ENCODE measurements at places on chromosomes 3 and 15.

- DNase-seq: no peak
These were observed 26.4 kb downstream of the USP3 start for GRCh38 chr15:63530752-63531299.

- DNase-seq: no peak
These were observed 34.4 kb downstream of the RYK start for GRCh38 chr3:134216191-134216764.

- peak; percentile 76 for DNase-seq
These were observed 134.9 kb downstream of the FEZF2 start for GRCh38 chr3:62238431-62238830.

DNA sequence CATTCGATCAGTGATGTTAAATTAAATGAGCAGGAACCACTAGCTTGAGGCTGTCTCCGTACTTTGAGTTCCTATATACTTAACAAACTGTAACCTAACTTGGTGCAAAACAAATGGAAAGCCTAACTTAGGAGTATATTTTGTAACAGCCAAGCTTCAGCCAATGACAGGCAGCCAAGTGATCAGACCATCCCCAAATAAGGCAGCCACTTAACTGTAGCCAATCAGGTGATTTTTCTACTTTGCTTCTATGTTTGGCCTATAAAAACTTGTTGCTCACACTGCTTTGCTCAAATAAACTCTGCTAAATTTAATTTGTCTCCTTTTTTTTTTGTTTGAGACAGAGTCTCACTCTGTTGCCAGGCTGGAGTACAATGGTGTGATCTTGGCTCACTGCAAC lies 19.3 kb upstream of the ZNF770 start:
- DNase-seq: no peak

- DNase-seq: no peak
These were observed 246.6 kb upstream of the PROK2 start for GRCh38 chr3:72031581-72031980.

GRCh38 chr3:113304102-113304501 lies 92.7 kb downstream of the BOC start:
- no peak for DNase-seq

- no peak for DNase-seq
These were observed 121.1 kb downstream of the GSK3B start for GRCh38 chr3:119973018-119973646.

DNA sequence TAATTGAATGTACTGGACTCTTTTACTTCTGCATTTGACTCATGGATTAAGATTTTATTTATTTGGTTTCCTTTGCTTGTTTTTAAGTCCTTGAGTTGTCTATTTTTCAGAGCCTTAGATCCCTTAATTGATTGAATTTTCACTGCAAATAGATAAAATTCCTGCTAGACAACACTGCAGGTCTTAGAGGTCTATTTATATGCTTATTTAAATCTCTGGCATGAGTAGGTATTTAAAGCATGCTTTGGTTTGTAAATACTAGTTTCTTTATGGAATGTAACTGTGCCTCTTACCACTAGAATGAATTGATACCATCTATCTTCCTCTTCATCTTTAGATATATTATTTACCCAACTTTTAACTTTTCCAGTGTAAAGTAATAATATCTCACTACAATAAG lies 20.0 kb downstream of the PLSCR5 start:
- DNase-seq: no peak

GRCh38 chr15:69909719-69910444 lies 187.8 kb downstream of the TLE3 start:
- no peak for DNase-seq

DNA sequence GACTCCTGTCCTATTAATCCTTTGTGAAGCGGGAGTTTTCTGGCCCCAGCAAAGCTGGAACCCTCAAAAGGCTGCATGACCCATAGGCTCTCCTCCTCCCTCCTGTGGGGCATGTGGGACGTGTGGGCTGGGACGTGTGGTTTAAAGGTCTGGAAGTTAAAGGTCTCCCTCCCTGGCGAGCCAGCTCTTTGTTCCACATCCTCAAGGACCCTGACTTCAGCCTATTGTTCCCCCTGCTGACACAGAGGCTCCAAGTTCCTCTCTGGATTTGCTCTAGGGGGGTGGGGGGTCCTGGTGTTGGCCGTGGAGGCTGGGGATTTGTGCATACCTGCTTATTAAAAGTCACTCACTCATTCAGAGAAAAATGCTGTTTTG lies 44.2 kb downstream of the SMAD6 start:
- no peak for DNase-seq

DNA sequence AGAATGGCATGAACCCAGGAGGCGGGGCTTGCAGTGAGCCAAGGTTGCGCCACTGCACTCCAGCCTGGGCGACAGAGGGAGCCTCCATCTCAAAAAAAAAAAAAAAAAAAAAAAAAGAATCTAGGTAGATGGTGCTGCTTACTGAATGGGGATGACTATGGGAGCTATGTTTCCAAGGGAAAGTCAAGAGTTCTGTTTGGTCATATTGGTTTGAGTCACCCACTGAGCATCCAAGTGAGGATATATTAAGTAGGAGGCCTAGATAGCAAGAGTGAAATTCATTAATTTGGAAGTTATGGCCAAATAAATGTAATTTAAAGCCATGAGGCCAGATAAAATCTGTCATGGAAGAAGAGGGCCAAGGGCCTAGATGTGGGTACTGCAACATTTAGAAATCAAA lies 9.0 kb upstream of the UACA start:
- DNase-seq: no peak

DNA sequence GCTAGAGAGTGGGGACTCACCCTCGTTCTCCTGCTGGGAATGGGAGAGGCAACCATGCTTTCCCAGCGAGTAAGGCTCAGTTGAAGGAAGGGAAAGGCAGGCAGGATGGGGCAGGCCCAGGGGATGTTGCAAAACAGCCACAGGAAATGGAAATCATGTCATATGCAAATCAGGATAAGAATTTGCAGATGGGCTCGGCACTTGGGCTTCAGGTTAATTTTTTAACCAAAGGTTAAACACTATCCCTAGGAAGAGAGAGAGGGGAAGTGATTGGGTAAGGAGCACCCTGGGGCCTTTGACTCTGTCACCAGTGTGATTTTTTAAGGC lies 14.6 kb upstream of the PLA2G4E start:
- DNase-seq: no peak

DNA sequence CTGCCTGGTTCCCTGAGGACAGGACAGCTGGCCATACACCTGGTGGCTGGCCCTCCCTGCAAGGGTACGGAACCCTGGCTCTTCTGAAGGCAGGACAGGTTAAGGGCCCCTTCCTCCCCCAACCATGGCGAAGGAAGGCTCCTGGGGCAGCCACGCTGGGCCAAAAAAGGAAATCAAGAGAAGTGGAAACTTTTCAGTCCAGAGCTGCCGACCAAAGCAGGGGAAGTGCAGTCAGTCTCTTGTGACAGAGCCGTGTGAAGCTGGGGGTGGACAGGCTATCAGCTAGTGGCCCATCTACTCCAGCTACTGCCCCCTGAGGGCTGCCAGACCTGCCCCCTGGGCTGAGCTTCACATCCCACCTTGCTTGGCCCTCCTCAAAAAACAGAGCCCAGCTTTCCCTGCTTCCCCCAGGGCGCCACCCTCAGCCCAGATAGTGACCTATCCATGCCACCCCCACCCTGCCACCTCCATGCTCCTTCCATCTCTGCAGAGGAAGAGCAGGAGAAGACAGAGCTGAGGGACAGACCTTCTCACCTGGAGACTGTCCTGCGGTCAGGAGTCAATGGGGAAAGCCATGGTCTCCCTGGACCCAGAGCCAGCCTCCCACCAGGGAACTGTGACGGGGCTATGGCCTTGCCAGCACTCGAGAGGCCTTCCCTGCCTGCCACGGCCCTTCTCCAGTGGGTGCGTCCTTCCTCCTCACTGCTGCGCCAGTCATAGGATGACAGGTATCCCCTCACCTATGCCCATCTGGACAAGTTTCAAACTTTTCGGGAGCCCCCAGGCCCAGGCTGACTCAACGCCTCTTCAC lies 4.6 kb downstream of the SEMA7A start:
- no peak for DNase-seq

DNA sequence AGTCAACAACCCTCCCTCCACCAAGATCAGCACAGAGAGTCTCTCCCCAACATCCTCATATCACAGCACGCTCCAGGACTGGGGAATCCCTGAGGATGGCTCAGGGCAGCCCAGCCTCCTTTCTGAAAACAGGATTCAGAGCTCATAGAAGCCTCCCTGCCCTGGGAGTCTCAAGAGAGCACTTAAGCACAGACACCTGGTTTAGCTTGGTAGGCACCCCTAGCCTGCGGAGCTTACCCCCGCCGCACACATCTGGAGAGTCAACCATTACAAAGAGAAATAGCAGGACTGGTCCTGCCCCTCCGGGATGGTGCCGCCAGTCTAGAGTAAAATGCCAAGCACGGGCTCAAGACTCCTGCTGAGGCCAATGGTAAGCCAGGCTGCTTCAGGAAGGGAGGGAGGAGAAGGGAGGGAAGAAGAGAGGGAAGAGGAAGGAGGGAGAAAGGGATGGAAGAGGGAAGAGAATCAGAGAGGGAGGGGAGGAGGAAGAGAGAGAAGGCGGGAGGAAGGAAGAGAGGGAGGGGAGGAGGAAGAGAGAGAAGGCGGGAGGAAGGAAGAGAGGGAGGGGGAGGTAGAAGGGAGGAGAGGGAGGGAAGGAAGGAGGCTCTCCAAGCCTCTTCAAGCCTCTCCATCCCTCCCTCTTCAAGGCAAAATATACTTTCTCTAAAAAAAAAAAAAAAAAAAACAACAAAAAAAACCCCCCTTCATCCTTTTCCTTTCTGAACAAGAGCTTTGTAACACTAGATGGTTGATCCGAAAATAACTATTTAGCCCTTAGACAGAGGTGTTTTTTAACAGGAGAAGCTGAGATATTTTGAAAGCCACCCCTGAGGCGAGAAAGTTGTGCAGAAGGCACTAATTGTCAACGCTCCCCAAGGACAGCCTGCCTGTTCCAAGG lies 278.6 kb upstream of the TLE3 start:
- DNase-seq: no peak

DNA sequence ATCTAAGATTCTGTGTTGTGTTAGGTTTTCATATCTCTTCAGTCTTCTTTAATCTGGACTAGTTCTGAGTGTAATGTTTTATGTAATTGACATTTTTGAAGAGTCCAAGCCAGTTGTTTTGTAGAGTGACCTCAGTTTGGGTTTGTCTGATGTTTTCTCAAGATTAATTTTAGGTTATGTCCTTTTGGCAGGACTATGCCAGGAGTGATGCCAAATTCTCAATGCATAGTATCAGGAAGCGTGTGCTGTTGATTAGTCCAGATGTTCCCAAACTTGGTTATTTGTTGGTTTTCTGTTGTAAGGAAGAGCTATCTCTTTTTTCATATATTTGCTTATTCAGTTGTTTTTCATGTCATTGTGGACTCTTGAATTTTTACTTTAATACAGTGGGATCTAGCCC lies 32.6 kb downstream of the NMD3 start:
- DNase-seq: no peak

GRCh38 chr15:81271761-81272644 lies 51.9 kb downstream of the STARD5 start:
- no peak for DNase-seq

DNA sequence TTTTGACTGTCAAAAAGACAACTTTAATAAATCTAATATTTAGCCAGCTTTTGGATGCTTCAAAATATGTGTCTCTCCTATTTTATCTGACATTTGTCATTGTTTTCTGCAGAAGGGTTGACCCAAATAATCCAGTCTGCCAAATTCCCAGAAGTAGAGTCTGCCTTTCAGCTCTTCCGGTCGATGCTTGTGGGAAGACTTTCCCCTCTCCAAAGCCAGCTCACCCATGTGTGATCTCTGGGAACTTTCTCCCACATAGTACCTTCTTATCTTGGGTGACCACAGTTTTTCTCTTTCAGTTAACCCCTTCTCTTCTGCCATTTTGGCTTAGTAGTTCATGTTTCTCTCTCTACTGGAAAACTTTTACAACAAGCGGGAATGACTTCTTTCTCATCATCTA lies 94.1 kb downstream of the ASB7 start:
- no peak for DNase-seq

- DNase-seq: no peak
These were observed 420.5 kb downstream of the EPHB1 start for GRCh38 chr3:135215516-135215915.

DNA sequence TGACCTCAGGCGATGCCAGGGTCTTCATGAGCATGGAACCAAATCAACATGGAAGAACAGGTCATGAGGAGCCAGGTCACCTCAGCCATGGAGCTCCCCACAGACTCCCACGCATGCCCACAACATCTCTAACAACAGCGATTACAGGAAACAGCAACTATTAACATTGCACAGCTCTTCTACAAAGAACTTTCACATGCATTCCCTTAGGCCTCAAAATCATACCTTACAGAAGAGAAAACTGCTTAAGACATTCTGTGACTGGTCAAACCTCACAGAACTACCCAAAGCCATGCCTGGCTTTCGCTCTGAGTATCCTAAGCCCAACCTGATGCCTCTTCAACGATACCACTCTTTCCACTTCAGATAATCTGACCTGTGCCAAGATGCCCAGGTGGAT lies 117.8 kb downstream of the OXNAD1 start:
- DNase-seq: no peak

DNA sequence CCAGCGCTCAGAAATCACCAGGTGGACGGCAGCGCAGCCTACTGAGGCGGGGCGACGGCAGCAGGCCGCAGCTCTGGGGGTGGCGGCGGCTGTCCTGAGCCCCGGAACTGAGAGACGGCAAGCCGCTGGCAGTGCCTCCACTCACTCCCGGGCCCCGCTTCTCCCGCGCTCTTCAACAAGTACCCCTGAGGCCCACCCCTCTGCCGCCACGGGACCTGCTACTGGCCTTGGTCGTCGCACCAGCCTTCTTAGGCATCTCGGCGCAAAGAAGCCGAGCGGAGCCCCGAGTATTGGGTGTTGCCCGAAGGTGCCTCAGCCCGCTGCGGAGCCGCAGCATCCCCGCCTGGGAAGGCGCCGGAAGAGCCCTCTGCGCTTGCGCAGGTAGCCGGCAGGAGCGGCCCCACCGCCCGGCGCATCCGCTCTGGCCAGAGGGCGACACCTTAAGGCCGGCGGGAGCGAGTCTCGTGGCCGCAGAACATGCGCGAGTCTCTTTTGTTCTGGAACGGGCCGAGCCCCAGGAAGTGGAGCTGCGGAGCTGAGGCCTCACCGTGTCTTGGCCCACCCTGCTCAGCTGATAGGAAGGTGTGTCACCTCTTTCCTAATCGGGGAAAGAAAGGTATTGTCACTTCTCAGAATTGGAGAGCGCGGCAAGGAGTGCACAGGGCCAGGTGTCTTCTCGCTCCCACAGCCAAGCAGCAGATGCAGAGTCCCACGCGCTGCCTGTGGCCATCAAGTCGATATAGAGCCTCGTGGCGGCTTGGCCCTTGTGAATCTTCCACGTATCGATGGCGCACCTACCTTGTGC lies at the start of gene C15orf40:
TSS of gene C15orf40 (minus strand) at position 369 of the 805 bp plus-strand sequence. CDS start at position 337, 32 bp downstream.
- DNase-seq: peak; percentile 83
